Placental pericyte (primary cell): ENCODE measurements at places on chromosomes 11 and 22. TPM values are rescaled to one million over a fixed set of nuclear protein-coding genes. Genes with fewer than 3 reads are reported as not detected.

The FIBIN gene
- 119 and 195 TPM in 2 replicates for total RNA-seq

The SLC35F2 gene
- total RNA-seq = 11.4 and 34.2 TPM in 2 replicates

The LRRN4CL gene
- total RNA-seq = 3.7 and 4.7 TPM in 2 replicates

The TEAD1 gene
- 78.1 and 230 TPM in 2 replicates for total RNA-seq

The CAVIN3 gene
- total RNA-seq = 357 and 444 TPM in 2 replicates

The PPM1F gene
- total RNA-seq = 21.7 and 56.3 TPM in 2 replicates
